Stimulated activated CD4-positive, alpha-beta T cell treated with anti-CD3 and anti-CD28 coated beads, Interleukin-15, amount 100 ng/mL, for 1 hour (primary cell): ENCODE measurements at places on chromosomes 3 and 15.

GRCh38 chr3:851098-851790, 241.6 kb upstream of the CNTN6 start:
- no peak for DNase-seq

DNA sequence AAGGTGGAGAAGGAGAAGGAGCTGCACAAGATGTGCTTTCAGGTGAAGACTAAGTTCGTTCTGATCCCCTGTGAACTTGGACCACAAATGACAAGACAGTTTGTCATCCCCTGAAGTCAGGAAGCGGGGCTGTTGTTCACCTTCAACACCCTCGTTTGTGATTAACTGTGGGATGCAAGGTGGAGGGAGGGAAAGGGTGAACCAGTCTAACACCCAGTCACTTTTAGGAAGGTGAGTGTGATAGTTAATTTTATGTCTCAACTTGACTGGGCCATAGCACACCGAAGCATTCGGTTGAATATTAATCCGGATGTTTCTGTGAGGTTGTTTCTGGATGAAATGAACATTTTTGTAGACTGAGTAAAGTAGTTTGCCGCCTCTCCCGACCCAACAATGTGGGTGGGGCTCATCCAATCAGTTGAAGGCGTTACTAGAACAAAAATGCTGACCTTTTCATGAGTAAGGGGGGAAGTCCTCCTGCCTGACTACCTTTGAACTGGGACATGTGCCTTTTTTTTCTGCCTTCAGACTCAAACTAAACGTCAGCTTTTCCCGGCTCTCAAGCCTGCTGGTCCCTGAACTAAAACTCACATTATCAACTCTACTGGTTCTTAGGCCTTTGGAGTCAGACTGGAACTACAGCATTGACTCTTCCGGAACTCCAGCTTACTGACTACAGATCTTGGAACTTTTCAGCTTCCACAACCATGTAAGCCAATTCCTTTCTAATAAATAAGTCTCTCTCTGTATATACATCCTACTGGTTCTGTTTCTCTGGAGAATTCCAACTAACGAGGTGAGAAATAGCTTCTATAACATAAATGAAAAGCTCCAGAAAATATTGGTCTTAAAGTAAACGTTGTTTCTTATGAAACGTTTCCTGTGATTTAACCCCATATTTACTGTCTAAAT, 264.0 kb upstream of the SLITRK3 start:
- DNase-seq, result no peak

- no peak for DNase-seq
Observed at GRCh38 chr3:78832785-78833204, 935.0 kb downstream of the ROBO1 start.

- no peak for DNase-seq
Observed at GRCh38 chr3:23055733-23056376, 147.3 kb upstream of the UBE2E2 start.

DNA sequence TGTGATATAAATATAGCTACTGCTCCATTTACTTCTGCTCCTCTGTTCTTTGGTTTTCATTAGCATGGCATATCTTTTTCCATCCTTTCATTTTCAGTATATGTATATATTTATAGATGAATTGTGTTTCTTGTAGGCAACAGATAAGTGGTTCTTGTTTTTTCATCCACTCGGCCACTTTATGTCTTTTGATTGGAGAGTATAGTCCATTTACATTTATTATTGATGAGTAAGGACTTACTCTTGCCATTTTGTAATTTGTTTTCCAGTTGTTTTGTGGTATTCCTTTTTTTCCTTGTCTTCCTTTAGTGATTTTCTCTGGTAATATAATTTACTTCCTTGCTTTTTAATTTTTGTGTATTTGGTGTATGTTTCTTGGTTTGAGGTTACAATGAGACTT, 26.8 kb upstream of the COPB2 start:
- DNase-seq, result no peak

DNA sequence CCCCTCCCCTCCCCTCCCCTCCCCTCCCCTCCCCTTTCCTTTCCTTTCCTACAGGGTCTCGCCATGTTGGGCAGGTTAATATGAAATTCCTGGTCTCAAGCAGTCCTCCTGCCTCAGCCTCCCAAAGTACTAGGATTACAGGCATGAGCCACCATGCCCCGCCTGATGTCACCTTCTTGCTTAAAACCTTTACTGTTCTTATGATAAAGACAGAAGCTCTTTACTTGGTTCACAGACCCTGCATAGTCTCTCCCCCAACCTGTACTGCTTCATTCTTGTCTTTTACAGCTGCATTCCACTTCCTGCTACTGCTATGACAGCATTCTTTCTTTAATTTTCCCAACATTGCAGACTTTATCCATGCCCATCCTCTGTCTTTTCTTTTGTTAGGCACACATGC, 20.8 kb downstream of the MED12L start:
- no peak for DNase-seq

GRCh38 chr3:101942356-101942755, 93.0 kb downstream of the NFKBIZ start:
- DNase-seq, result no peak

GRCh38 chr3:132783152-132783551, 60.9 kb upstream of the NPHP3 start:
- no peak for DNase-seq

GRCh38 chr3:195066441-195066841, 204.5 kb downstream of the XXYLT1 start:
- DNase-seq, result no peak

- DNase-seq, result no peak
Observed at GRCh38 chr3:55910543-55910942, 423.4 kb upstream of the WNT5A start.

DNA sequence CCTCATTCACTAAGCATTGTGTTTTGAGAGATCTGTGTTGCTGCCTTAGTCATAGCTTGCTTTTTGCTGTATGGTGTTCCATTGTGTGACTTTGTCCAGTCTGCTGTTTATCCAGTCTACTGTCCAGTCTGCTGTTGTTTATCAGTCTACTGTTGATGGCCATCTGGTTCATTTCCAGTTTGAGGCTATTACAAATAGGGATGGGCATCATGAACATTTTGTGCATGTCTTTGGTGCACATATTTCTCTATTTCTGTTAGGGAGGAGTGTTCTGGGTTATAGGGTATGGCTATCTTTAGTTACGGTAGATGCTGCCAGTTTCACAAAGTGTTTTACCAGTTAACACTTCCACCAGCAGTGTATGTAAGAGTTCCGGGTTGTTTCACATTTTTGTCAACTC, 22.2 kb upstream of the CLEC3B start:
- DNase-seq, result no peak

GRCh38 chr3:125634336-125634950, 39.1 kb upstream of the OSBPL11 start:
- no peak for DNase-seq

GRCh38 chr3:1578124-1578806, 485.4 kb downstream of the CNTN6 start:
- DNase-seq, result no peak

GRCh38 chr3:229183-229661, 32.7 kb downstream of the CHL1 start:
- DNase-seq, result no peak

DNA sequence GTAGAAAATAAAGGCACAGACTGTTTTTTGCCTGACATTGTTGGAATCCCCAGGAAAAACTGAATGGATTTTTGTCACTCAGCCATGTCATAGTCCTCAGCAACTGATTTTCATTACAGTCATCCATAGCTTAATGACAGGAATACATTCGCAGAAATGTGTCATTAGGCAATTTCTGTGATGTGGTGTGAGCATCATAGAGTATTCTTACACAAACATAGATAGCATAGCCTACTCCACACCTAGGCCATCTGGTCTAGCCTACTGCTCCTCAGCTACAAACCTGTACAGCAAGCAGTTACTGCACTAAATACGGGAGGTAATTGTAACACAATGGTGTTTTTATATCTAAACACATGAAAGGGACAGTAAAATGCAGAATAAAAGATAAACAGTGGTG, 34.4 kb upstream of the FBN1 start:
- DNase-seq, result no peak

- no peak for DNase-seq
Observed at GRCh38 chr3:4533489-4534443, 40.6 kb downstream of the ITPR1 start.

GRCh38 chr15:35992791-35993190, 446.8 kb upstream of the DPH6 start:
- DNase-seq, result no peak

GRCh38 chr3:157713101-157713500, 209.9 kb upstream of the VEPH1 start:
- DNase-seq, result no peak

- DNase-seq, result no peak
Observed at GRCh38 chr3:43758592-43759225, 68.0 kb downstream of the ABHD5 start.

DNA sequence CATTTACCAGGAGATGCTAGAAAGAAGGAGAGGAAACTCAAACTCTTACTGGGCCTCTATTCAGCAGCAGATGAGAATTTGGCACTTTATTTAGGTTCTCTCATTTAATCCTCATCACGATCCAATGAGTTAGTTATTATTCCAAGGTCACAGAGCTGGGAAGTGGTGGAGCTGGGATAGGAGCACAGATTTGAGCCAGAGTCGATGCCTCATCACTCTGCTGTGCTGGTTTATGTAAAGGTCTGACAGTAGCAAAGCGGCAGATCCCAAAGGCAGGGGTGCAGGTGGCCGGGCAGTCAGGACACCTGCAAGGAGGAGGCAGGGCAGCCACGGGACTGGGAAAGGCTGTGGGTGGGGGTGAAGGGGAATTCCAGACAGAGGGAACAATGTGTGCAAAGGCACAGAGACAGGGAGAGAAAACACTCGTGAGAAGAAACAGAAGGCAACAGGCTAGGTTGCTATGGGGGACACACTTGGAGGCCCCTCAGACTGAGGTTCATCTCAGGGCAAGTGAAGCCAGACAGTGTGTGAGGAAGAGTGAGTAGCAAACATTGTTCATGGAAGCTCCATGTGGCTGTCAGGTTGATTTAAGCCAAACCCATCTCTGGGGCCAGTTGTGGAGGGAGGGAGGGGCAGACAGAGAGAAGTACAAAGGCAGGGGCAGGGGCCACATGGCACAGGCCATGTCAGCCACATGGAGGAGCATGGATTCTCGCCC, 26.8 kb downstream of the RAB6B start:
- DNase-seq, result no peak

GRCh38 chr3:66409771-66410754, 90.8 kb downstream of the LRIG1 start:
- no peak for DNase-seq

- no peak for DNase-seq
Observed at GRCh38 chr3:111732252-111732879, 126.7 kb upstream of the PHLDB2 start.

GRCh38 chr15:35243758-35244157, 158.7 kb upstream of the NANOGP8 start:
- DNase-seq, result no peak
